ENCODE measurements at places on chromosomes 2 and 18. TPM values are rescaled to one million over a fixed set of nuclear protein-coding genes. Genes with fewer than 3 reads are reported as not detected.

GRCh38 chr2:232328032-232328422 lies 50.5 kb upstream of the ALPP start:
- no peak for DNase-seq

DNA sequence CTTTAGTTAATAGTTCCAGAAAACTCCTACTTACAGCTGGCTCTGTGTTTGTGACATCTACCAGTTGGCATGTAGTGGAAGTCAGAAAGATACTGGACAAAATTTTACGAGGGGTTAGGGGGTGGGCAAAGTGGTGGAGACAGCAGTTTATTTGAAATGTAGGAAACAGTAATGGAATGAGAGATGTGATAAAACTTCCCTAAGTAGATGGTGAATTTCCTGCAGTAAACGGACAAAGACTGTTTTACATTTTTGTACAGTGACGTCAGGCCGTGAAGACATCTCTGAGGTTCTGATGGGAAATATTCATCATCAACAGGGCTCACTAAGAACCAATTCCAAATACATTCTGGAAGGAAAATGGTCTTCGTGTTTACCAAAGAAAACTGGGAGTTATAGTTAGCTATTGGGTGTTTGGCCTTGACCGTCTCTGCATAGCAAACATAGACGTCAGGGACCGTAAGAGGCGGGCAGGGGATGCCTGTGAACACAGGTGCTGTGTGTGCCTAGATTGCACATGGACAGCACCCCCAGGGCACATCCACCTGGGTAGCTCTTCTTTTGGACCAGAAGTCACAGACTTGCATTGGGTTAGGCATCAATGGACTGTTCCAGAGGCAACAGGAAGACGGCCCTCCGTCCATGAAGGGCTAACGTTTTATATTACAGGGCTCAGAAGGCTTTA lies 131.5 kb downstream of the ZNF516 start:
- DNase-seq = no peak

- DNase-seq = no peak
Observed at GRCh38 chr2:146081459-146081858, 1561.5 kb upstream of the ZEB2 start.

DNA sequence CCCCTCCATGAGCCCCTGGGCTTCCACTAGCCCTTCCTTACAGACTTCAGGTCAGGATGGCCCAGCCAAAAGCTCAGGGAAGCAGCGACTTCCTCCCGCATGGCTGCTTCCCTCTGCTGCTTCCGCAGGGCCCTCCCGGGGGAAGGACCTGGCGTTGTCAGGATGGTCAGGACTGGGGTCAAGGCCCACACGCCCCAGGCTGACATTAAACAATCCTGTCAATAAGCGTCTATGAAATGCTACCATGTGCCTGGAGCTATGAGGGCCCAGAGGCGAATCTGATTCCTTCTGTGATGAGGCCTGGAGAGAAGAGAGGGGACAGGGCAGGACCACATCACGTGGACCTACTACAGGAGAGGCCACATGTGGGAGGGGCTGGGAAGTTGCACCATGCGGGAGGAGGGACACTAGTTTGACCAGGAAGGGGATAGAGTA lies 17.3 kb downstream of the CYS1 start:
- no peak for DNase-seq

GRCh38 chr2:26712486-26713465 lies 20.3 kb downstream of the KCNK3 start:
- DNase-seq = no peak

DNA sequence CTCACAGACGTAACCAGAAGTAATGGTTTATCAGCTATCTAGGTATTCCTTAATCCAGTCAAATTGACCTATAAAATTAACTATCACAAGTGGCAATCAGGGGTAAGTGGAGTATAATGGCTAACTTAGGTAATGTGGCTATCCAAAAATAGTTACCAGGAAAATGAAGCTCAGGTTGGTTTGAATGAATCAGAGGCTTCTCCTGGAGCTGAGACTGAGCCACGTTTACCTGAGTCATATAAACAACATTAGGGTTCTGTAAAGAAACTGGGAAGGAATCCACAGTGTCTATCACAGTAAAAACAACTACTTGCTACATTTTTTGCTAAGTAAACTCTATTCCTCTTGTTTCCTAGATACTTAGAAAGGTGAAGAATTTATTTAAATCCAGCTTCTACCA lies 236.0 kb upstream of the SPHKAP start:
- DNase-seq = peak; percentile 57

DNA sequence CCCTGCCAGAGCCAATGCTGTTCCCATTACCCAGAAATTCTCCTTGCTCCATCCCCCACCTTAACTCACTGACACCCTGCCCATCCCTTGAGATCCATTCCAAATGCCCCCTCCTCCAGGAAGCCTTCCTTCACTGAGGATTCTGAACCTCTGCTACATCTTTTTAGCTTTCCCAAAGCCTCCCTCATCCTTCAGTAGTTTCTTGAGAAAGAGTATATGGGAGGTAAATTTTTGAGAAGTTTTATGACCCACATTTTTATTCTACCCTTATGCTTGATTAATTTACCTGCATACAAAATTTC lies 93.1 kb downstream of the INHBB start:
- no peak for DNase-seq

Gene ROCK1
- total RNA-seq = 25.1 TPM

Gene UGT1A8
- not detected for total RNA-seq

Gene RPRM
- total RNA-seq = 2.1 TPM

Gene CHRNG
- not detected for total RNA-seq

Gene CACNB4
- 1.3 TPM for total RNA-seq

Gene EML6
- 0.63 TPM for total RNA-seq
